ENCODE measurements at places on chromosomes 3 and 15.

DNA sequence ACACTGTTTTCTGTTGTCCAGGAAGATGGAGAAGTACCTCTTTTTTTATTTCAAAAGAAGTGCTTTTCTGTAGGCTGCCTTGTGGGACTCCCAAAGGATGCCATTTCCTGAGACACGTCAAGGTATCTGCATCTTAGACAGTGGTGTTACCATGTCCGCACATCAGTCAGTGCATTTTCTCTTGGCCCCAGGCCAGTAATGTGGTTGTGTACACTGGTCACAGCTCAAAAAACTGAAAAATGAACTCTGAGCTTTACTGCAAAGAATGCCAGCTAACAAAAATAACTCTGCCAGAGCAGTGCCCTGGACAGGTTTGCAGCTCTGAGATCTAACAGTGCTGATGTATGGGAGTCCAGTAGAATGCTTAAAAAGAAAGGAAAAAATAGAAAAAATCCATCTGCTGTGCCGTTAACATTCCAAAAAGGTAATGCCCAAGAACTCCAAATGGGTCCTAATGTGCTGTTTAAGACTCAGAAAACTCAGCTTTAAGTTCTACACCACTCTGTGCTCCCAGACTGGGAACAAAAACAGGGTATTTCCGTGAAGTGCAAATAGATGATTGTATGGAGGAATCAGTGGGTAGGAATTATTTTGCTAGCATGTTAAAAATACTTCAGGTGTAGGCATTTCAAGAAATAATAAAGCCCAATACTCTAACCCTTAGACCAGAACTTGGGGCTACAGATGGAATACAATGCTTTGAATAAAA is 315.9 kb downstream of the FEZF2 start:
- no peak for DNase-seq

- DNase-seq: no peak
These were observed 92.2 kb downstream of the CMSS1 start for GRCh38 chr3:99909714-99910495.

DNA sequence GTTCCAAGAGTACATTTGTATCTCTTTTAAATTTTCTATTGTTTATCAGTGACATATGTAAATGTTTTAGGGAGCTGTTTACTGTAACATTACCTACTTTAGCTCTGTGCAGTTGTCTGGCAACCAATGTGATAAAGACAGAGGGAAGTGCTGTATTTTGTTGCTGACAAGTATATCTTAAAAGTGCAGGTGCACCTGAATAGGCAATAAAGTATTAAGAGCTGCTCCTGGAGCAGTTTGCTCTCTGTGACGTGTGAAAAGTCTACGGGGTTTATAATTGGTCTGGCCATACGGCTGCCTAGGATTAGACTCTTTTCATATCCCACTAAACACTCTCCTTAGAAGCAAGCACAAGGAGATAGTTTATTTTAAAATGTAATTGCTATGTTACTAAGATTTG is 178.3 kb downstream of the IGF1R start:
- no peak for DNase-seq

- DNase-seq: no peak
These were observed 62.7 kb downstream of the EOMES start for GRCh38 chr3:27659279-27660021.

GRCh38 chr3:134929976-134930375 is 134.9 kb downstream of the EPHB1 start:
- DNase-seq: no peak

- DNase-seq: no peak
These were observed 33.4 kb downstream of the SLCO3A1 start for GRCh38 chr15:91886878-91887277.

DNA sequence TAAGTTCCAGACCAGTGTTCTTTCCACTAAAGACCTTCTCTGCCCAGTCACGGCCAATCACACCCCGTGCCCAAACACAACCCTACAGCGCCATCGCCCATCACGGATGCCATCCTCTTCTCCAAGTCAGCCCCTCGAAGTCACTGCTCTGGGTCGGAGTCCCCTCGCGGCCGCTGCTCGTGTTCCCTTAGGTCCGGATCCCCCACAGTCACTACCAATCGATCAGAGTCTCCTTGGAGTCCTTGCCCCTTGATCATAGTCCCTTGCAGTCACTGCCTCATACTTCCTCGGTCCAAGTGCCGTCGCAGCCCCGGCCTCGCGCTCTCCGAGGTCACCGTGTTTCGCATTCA is 461 bp downstream of the PCYT1A start:
- DNase-seq: peak; percentile 28

DNA sequence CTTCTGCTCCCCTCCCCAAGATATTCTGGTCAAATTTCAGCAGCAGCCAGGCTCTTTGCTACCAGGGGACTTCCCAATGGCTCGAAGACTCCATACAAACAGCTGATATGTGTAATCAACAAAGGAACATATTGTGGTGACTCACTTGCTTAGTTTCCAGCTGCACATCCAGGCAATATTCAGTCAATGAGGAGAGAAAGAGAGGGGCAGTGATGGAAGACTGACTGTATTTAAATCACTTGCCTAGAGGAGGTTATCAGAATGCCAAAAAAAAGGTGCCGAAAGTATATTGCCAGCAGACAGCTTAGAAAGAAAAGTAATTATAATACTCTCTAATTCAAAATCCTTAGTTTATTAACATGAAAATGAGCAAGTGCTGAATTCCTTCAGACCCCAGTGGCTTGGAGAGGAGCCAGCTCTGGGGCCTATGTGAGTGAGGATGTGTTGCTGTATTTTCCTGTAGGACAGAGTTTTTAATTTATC is 236.5 kb downstream of the LRTM1 start:
- DNase-seq: no peak

DNA sequence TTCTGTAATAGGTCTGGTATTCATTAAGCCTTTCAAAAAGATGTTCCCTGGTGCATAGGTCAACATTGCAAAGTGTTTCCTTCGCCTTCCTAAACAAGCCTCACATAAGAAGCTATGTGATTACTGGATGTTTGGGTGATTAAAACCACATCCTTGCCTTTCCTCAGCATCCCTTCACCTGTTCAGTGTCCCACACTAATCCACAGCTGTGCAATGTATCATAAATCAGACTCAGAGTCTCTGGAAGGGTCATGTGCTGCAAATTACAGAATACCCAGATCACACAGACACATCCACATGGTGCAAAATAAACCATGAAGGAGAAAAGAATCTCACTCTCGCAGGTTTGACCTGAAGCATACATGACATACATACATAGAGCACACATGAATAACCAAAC is 164.7 kb upstream of the NSMCE3 start:
- DNase-seq: no peak

DNA sequence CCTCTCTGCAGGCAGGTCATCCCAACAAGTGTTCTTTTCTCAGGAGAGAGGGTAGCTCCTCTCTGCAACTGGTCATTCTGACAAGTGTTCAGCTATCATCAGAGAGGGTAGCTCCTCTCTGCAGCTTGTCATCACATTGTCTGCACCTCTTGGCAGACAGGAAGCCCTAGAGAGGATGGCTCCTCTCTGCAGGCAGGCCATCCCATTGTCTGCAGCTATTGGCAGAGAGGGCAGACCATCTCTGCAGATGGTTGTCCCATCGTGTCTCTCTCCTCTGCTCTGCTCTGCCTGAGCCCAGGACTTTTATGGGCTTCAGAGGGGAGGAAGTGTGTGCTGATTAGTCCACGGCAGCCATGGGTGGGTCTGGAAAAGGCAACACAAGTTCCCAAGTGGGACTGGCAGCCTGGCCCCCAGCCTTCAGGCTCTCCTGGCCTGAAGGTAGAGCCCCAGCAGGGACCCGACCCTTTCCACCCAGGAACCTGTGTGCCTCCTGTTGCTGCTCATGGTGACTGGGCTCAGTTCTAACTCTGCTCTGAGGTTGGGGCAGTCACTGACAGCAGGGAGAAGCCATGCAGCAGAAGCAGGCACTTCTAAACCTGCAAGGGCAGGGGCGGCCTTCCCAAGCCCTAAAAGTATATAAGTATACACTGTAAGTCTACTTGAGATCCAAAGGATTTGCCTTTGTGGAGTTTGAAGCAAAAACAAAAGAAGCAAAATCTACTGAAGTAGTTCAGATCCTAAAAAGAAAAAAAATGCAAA is 637.9 kb downstream of the PLOD2 start:
- no peak for DNase-seq

GRCh38 chr3:34783876-34784275 is 855.4 kb upstream of the ARPP21 start:
- DNase-seq: no peak

GRCh38 chr3:26104851-26105251 is 315.0 kb downstream of the OXSM start:
- DNase-seq: no peak

GRCh38 chr3:17116007-17116600 is 231.3 kb downstream of the PLCL2 start:
- no peak for DNase-seq

DNA sequence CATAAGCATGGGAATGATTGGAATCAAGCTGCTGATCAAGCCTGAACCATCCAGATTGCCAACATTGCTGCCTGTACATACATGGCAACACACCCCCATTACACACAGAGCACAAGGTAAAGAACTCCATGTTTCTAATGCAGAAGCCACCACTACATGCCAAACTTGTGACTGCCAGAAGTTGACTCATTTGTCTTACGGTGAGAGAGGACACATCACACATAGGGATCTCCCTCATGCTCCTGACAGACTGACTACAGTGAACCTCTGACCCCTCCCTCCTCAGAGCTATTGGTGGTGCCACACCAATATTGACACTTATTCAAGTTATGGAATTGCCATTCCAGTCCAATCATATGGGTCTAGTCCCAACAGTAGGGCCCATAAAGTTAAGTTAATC is 42.3 kb downstream of the EFHB start:
- no peak for DNase-seq

DNA sequence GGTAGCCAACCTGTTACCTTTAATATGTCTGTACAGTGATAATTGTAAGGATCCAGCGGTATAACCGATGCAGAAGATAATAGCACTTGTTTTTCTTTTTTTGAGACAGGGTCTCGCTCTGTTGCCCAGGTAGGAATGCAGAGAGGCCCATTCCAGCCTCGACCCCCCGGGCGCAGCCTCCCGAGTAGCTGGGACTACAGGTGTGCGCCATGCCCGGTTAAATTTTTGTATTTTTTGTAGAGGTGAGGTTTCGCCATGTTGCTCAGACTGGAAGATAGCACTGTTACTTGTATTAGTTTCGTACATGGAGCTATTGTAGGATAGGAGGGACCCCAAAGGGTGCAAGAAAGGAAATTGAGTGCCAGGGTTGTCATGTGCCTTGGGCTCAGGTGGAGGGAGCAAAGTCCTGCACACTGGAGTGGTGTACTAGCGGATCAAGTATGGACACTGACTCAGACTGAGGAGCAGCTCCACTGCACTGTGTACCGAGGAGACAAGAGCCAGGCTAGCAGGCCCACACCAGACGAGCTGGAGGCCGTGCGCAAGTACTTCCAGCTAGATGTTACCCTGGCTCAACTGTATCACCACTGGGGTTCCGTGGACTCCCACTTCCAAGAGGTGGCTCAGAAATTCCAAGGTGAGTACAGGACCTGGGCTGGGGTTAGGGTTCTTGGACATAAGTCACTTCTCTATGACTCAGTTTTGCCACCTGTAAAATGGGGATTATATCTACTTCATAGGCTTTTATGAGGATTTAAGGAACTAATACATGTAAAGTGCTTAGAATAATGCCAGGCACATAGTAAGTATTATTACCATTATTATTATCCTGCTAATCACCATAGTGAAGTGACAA is 1.0 kb downstream of the OGG1 start:
- no peak for DNase-seq

DNA sequence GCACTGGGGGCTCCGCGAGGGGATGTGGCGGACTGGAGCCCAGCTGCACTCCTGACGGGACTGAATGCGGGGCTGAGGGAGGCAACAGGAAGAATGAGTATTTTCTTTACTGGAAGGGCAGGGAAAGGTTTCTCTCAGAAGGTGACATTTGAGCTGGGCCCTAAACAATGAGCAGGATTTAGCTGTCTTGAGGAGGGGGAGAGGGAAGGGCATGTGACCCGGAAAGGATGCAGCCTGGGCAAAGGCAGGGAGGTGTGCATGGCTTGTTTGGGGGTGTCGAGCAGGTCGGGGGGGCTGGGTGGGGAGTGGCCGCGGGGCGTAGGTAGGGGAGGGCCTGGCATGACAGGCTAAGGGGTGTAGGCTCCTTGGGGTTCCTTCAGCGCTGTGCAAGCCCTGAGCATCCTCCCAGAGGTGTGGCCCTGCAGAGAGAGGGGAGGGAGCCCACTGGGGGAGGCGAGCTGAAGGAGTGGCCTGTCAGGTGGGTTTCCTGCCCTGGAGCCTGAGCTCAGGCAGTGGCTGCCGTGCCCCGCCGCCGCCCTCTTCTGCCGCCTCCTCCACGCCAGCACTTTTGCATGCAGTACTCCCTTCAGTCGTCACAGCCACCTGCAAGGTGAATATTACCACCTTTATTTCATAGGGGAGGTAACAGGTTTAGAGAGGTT is 17.2 kb upstream of the ANKDD1A start:
- DNase-seq: peak; percentile 86

- no peak for DNase-seq
These were observed 387.5 kb downstream of the NLGN1 start for GRCh38 chr3:173785004-173785403.

- DNase-seq: no peak
These were observed 34.0 kb upstream of the SH3GL3 start for GRCh38 chr15:83413054-83413719.

DNA sequence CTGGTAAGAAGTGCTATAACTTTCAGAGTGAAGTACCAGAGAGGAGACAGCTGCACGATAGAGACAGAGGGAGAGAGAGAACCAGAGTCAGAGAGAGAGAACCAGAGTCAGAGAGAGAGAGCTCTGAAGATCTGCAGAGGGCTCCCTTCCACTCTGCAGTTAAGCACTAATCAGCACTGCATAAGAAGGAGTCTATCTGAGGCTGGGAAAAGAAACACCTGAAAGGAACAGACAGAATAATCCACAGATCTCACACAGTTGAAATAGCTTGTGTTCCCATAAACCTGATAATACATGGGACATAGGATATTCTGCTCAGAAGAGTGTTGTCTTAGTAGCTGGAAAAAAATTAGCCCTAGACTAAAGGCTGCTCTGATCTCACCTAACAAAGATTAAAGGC is 87.6 kb downstream of the CFAP44 start:
- no peak for DNase-seq

DNA sequence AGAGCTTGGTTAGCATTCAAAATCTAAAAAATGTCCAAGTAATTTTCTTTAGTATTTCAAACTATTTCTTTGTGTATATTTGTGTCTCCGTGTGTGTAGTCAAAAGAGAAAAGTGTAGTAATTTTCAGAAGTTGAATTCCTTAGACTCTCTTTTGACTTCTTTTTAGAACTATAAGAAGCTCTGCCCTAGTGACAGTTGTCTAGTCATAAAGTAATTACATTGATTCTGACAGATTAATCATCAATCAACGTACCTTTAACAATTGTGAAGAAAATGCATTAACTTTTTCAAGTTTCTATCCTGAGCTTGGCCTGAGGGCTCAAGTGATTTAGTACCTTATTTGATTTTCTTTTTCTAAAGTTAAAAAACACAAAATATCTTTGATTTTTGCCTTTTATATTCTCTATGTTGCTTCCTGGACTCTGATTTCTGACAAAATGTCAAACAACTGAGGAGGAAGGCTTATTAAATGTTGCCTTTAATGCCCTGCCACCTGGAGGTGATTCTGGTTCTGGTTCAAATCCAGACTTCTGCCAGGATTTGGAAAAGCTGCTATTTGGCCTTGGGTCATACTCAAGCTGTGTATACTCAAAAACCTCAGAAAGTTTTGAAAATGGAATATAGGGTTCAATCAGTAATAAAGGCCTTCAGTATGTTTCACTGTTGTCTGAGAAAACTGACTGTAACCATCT is 653.6 kb downstream of the NSUN3 start:
- no peak for DNase-seq

GRCh38 chr3:88369767-88370166 is 220.0 kb downstream of the C3orf38 start:
- no peak for DNase-seq

Measured in activated T-helper 2 cell treated with anti-CD3 and anti-CD28 coated beads, Interferon-gamma antibody, Interleukin-2, Interleukin-4, amounts not matched to agents 10 μg/mL and 5 μg/mL and 100 μg/mL, durations not matched to agents 14 hours and 24 hours and 36 hours (primary cell).